ENCODE measurements at places on chromosomes 13 and 19. TPM values are rescaled to one million over a fixed set of nuclear protein-coding genes. Genes with fewer than 3 reads are reported as not detected.

DNA sequence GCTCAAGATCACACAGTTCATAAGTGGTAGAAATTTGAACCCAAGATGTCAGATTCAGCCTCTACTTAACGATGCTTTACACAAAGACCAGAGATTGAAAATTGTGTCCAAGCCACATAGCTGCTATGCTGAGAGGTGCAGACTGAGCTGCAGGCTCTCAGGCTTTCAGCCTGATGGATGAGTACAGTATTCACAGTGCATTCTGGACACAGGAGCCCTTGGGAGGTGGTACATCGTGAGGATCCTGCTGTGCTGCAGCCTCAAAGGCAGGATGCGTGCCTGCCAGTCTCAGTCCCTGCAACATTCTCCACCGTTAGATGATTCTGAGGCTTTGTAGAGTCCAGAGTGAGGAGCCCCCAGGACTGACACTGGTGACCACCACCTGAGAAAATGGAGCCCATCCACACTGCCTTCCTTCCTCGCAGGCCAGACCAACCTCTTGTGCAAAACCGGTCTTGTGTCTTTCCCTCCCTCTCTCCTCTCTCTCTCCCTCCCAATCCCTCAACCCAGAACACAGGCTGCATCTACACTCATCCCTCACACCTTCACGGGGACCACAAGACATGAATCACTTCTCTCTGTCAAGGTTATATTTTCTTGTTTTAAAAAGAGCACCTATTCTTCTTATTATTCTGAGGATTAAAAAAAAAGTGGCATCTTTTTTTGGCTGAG lies 203.4 kb upstream of the ZNF507 start:
- DNase-seq, result no peak

CCL25 gene
- total RNA-seq, result not detected

GRCh38 chr19:54387991-54388801 lies 23.5 kb upstream of the LAIR1 start:
- peak; percentile 56 for DNase-seq

GRCh38 chr19:31054430-31054829 lies 294.8 kb downstream of the TSHZ3 start:
- no peak for DNase-seq

GRCh38 chr13:100040196-100040595 lies 48.7 kb upstream of the PCCA start:
- no peak for DNase-seq

GRCh38 chr13:21465710-21466160 lies 6.6 kb upstream of the ZDHHC20 start:
- no peak for DNase-seq

GRCh38 chr13:104979281-104980030 lies 1556.0 kb downstream of the EFNB2 start:
- no peak for DNase-seq

MBD3L2 gene
- total RNA-seq, result not detected

Data from CD8-positive, alpha-beta T cell (primary cell).